CD8-positive, alpha-beta memory T cell (primary cell): ENCODE measurements at places on chromosomes 3 and 15. TPM values are rescaled to one million over a fixed set of nuclear protein-coding genes. Genes with fewer than 3 reads are reported as not detected.

WDR93 gene
- not detected for total RNA-seq

DNA sequence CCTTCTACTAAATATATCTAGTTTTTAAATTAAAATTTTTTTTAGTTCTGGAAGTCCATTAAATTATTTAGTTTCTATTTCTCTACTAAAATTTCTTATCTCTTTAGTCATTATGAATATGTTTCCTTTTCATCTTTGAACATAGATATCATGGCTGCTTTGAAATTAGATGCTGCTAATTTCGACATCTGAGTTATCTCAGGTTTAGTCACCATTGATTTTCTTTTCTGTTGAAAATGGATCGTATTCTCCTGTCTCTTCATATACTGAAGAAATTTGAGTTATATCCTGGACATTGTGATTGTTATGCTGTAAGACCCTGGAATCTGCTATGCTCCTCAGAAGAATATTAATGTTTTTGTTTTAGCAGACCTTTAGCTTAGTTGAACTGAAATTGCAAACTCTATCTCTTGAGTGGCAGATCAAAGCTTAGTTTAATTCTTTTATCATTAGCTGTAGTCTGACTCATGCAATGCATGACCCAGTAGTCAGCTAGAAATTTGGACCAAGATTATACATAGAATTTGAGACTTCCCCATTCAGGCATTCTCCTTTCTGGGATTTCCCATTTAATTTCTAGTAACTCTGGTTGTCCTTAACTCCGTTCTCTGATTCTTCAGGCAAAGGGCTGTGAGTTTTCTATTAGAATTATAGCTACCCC, 439.8 kb upstream of the IL12A start:
- no peaks in the 10 kb centered on the region for H3K27me3 ChIP-seq
- H3K36me3 ChIP-seq = no peaks in the 10 kb centered on the region
- H3K4me3 ChIP-seq = no peak overlapping the region
- no peaks in the 10 kb centered on the region for H3K4me1 ChIP-seq

- H3K4me3 ChIP-seq = no peak overlapping the region
- no peaks in the 10 kb centered on the region for H3K4me1 ChIP-seq
Observed at GRCh38 chr15:89075101-89075640, 13.1 kb upstream of the ABHD2 start.

GRCh38 chr3:65483480-65483879, 555.2 kb downstream of the MAGI1 start:
- no peak overlapping the region for H3K4me3 ChIP-seq
- no peaks in the 10 kb centered on the region for H3K36me3 ChIP-seq
- H3K27me3 ChIP-seq = no peaks in the 10 kb centered on the region
- no peak overlapping the region for H3K27ac ChIP-seq
- no peak for DNase-seq

PRICKLE2 gene
- total RNA-seq = not detected

TRMT10C gene
- total RNA-seq = 59.3 TPM

GRCh38 chr15:50418041-50418583, 6.1 kb upstream of the USP8 start:
- no peak for DNase-seq
- H3K4me1 ChIP-seq = no peaks in the 10 kb centered on the region
- no peaks in the 10 kb centered on the region for H3K27me3 ChIP-seq
- H3K4me3 ChIP-seq = no peak overlapping the region

DNA sequence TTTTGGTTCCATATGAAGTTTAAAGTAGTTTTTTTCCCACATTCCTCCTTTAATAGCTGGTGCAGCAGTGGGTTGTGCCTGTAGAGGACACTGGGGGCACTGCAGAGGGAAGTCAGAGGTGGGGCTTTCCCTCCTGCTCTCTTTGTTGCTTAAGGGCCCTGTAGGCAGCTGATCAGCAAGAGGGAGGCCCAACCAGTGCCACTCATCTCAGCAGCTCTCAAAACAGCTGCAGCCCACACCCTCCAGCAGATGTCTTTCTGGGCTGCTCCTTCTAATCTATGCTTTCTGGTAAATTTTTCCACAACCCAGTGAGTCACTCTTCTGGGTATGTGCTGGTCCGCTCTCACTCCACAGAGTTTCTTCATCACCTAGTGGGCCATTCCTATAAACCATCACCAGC, 263.8 kb downstream of the FEZF2 start:
- no peaks in the 10 kb centered on the region for H3K4me1 ChIP-seq
- H3K27me3 ChIP-seq = no peaks in the 10 kb centered on the region
- H3K27ac ChIP-seq = no peak overlapping the region
- no peak overlapping the region for H3K4me3 ChIP-seq

DNA sequence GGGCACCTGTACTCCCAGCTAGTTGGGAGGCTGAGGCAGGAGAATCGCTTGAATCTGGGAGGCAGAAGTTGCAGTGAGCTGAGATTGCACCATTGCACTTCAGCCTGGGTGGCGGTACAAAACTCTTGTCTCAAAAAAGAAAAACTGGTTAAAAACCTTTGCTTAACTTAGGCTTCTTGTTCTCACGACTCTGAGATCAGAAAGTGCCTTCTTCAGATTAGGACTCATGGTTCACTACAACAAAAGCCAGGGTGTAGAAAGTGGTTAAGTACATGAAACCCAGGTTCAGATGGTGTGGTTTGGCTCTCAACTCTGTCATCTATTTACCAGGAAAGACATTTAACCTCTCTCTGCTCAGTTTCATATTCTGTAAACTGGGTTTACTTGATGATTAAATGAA, 168.4 kb downstream of the TUSC7 start:
- no peak overlapping the region for H3K27ac ChIP-seq
- no peak for DNase-seq

FMN1 gene
- total RNA-seq = 0.24 TPM

- peak overlapping the region; percentile 27 for H3K4me3 ChIP-seq
- H3K27ac ChIP-seq = peak overlapping the region; percentile 47
- H3K27me3 ChIP-seq = no peaks in the 10 kb centered on the region
- H3K4me1 ChIP-seq = peaks cover 95% of the 10 kb centered on the region
Observed at GRCh38 chr3:50242851-50243542, 7.0 kb downstream of the GNAI2 start.

GRCh38 chr15:75112278-75112847, 89.0 kb downstream of the PPCDC start:
- H3K4me1 ChIP-seq = peaks cover 24% of the 10 kb centered on the region
- peak overlapping the region; percentile 41 for H3K27ac ChIP-seq
- no peak for DNase-seq
- no peaks in the 10 kb centered on the region for H3K36me3 ChIP-seq
- no peak overlapping the region for H3K4me3 ChIP-seq
